NCI-H1092 (cell line): ENCODE measurements at places on chromosomes 6 and 20.

- peak; percentile 45 for DNase-seq
These were observed 4.6 kb downstream of the SYTL3 start for GRCh38 chr6:158654498-158654897.

- no peak for DNase-seq
These were observed at the start of gene SLC17A3 for GRCh38 chr6:25874118-25874517. SLC17A3 (minus strand) TSS chr6:25874243; CDS start chr6:25868387, 5,856 bp downstream.

DNA sequence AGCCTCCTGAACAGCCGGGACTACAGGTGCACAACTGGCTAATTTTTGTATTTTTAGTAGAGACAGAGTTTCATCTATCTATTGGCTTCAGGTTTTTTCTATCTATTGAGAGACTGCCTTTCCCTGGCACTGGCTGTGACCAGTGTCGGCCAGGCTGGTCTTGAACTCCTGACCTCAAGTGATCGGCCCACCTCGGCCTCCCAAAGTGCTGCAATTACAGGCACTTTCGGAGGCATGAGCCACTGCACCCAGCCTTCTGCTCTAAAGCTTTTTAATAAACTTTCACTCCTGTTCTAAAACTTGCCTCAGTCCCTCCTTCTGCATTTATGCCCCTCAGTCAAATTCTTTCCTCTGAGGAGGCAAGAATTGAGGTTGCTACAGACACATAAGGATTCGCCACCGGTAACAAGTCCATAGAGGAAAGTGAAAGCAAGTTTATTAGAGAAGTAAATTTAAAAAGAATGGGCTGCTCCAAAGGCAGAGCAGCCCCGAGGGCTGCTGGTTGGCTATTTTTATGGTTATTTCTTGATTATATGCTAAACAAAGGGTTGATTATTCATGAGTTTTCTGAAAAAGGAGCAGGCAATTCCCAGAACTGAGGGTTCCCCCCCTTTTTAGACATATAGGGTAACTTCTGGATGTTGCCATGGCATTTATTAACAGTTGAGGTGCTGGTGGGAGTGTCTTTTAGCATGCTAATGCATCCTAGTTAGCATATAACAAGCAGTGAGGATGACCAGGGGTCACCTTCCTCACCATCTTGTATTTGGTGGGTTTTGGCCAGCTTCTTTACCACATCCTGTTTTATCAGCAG is 44.8 kb upstream of the RNGTT start:
- DNase-seq, result no peak

DNA sequence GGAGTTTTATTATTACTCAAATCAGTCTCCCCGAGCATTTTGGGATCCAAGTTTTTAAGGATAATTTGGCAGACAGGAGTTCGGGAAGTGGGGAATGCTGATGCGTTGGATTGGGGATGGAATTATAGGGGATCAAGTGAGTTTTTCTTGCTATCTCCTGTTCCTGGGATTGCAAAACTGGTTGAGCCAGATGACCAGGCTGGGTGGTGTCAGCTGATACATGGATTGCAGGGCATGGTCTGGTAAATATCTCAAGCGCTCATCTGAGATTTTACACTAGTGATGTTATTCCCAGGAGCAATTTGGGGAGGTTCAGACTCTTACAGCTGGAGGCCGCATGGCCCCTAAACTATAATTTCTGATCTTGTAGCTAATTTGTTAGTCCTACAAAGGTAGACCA is 54.7 kb downstream of the ENPP1 start:
- DNase-seq, result no peak

GRCh38 chr6:10425176-10425974 is 10.5 kb upstream of the TFAP2A start:
- DNase-seq, result no peak

DNA sequence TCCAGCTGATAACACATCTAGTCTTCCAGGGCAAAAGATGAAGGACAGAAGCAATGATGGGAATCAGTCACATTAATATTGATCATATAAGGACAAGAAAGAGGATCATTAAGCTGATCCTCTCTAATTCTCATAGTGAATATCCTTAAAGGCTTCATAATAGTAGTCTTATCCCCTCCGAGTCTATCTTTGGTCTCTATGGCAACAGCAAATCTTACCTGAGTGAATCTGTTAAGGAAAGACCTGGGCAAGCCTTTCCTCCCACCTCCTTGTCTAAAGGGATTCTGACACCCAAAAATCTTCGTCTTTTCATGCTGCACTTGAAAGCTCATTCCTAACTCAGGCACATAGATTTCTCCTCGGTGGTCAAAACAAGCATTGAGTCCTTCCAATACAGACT is 86.4 kb upstream of the LYRM2 start:
- DNase-seq, result no peak

GRCh38 chr6:141548966-141549365 is 583.8 kb upstream of the GJE1 start:
- no peak for DNase-seq

DNA sequence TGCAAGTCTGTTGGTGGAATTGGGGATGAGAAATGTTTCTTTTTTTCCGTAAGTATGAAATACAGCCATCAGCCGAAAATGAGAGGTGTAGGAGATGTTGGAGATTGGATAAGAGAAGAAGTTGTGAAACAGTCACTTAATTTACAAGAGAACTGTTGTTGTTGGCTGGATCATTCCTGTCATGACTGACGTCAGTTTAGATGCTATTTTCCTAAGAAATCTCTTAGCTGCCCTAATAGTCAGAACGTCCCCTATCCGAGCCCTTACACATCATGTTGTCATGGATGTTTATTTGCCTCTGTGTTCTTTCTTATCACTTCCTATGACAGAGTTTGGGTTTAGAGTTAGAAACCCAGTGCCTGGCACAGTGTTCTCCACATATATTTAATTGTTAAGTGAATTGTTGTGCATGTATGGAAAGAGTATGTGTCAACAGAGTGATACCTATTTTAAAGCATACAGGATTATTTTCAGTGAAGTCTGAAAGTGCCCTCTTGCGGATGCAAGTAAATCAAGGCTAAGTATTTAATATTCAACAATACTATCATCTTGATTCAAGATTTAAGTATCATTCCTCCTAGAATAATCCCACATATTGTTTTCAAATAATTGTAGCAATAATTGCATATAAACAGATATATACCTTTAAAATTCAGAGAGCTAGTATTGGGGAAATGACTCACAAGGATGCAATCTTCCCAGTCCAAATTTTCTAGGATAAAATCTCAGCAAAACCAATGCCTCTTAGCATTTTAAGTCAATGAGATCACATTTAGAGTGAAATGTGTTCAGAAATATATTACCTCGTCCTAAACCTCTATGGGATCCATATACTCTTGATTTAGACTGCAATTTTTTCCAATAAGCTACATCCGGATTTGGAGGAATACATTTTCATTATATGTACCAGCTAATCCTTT is 309.9 kb upstream of the NOX3 start:
- no peak for DNase-seq

- no peak for DNase-seq
These were observed 205.7 kb downstream of the ATXN1 start for GRCh38 chr6:16555550-16555949.

DNA sequence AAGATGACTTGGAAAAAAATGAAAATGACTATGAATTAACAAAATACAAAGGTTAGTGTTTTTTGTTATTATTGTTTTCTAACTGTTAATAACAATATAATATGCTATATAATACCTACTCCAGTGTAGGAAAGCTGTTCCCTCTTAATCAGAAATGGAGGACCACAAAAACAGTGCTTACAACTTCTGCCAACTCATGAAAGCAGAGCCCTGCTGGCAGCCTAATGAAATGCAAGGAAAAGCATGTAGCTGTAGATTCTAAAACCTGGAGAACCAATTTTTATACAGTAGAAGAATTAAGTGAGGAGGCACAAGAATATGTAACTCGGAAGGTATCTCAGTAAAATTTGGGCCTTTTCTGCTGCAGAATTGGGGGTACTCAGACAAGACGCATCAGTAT is 29.4 kb downstream of the PHIP start:
- DNase-seq, result no peak

GRCh38 chr20:2109425-2110210 is 8.0 kb downstream of the STK35 start:
- no peak for DNase-seq

DNA sequence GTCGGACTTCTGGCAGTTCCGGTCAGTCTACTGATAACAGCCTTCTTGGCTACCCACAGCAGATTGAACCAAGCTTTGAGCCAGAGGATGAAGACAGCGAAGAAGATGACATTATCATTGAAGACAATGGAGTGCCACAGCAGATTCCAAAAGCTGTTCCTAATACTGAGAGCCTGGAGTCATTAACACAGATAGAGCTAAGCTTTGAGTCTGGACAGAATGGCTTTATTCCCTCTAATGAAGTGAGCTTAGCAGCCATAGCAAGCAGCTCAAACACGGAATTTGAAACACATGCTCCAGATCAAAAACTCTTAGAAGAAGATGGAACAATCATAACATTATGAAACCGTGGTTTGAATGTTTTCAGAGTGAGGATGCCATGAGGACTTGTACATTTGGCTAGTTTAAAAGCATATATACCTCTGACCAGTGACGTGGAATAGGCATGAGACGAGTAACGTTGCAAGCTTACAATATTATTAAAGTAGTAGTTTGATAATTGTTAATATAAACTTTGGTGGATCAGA is 18.8 kb downstream of the PARD6B start:
- DNase-seq, result no peak

GRCh38 chr20:59831916-59832270 is 101.5 kb downstream of the SYCP2 start:
- no peak for DNase-seq

DNA sequence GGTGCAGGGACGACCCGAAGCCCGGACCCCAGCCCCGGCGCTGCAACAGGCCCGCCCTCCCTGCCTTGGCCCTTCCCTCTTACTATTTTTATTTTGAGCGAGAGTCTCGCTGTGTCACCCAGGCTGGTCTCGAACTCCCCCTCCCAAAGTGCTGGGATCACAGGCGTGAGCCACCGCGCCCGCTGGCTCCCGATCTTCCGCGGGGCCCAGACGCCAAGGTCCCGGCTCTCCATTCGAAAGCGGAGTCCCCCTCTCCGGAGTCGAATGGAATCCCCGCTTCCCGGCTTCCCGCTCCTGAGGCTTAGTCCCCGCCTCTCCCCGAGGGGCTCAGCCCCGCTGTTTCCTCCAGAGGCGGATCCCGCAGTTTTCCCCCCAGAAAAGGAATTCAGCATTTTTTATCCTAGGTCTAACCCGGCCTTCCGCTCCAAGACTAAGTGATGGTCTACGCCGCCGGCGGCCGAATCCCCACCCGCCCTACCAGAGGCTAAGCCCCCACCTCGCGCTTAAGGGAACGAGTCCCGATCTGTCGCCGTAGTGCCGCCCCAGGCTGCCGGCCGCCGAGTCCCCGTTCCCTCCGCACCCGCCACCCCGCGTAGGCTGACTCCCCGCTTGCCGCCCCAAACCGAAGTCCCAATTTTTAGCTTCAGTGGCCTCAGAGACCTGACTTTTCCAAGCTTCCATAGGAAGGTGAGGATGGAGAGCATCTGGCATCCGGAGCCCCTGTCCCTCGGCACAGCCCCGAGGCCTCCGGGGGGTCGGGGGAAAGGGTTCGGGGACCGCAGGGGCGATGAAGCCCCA is 11.5 kb upstream of the TMC2 start:
- DNase-seq, result peak; percentile 32

- DNase-seq, result no peak
These were observed 765.9 kb downstream of the BCKDHB start for GRCh38 chr6:80872199-80872950.

- peak; percentile 25 for DNase-seq
These were observed 1.3 kb downstream of the TAPBP start for GRCh38 chr6:33312361-33313104.

DNA sequence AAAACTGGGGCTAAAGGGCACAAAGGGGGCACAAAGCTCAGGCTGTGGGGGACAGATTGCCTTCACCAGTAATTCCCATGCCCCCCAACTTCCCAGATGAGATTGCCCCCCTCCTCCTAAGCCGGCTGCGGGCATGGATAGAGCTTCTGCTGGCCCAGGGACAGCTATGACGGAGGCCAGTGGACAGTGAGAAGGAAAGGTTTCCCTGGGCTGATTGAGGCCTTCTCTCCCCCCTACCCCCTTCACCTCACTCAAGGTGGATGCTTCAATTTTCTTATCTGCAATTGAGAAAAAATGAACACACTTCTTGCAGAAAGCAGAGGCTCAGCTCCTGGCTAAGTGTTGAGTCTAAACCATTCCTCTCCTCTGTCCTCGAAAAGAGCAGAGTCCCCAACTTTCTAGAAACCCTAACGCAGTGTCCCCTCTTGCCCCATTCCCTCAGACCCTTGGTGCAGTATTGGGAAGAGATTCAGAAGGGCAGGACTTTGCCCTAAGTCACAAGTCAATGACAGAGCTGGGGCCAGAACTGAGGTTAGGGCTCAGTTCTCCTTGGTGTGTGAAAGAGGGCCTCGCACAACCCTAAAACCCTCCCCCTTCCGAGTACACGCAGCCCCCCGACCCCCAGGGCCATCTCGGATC is 808 bp downstream of the SDC4 start:
- DNase-seq, result no peak

DNA sequence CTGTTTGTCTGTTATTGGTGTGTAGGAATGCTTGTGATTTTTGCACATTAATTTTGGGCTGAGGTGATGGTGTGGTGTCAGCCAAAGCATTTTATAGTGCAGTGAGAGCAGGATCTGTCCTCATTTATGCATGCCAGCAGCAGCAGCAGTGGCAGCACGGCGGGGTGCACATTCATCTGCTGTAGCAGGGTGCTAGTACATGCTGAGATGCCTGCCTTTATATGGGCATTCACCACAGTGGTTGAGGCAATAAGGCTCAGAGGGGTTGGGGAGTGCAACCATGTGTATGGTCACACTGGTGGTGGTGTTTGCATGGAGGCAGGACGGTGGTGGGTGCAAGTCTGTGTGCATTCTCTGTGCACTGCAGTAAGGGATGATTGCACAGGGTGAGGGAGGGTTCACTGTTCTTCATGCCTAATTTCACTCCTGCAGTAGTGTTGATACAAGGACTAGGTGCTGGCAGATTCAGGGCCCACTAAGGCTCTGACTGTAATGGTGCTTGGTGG is 129.3 kb upstream of the SYNCRIP start:
- no peak for DNase-seq

- DNase-seq, result no peak
These were observed 148.1 kb upstream of the TENT5A start for GRCh38 chr6:81900616-81901015.

DNA sequence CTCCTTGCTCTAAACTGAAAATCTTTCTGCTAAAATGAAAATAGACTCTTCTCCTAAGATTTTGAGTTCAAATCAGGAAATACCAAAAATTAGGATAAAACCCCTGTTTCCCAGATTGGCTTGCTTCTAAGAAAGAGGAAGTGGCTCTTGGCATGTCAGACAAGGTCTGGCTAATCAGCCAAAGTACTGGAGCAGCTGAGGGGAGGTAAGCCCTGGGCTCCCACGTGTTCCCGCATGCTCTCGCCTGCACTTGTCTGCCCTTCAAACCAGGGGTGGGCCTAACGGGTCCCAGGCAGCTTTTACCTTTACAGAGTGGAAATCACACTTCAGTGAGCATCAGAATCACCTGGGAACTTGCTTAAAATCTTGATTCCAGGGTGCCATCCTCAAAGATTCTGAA is 43.2 kb upstream of the GABRR1 start:
- no peak for DNase-seq

GRCh38 chr6:131948692-131949619 is 2.2 kb downstream of the CCN2 start:
- DNase-seq, result no peak

- no peak for DNase-seq
These were observed 23.0 kb downstream of the RAB23 start for GRCh38 chr6:57198926-57199636.

- DNase-seq, result no peak
These were observed 1321.1 kb upstream of the GJE1 start for GRCh38 chr6:140811642-140812041.
